ENCODE measurements at places on chromosomes 1 and 21.

DNA sequence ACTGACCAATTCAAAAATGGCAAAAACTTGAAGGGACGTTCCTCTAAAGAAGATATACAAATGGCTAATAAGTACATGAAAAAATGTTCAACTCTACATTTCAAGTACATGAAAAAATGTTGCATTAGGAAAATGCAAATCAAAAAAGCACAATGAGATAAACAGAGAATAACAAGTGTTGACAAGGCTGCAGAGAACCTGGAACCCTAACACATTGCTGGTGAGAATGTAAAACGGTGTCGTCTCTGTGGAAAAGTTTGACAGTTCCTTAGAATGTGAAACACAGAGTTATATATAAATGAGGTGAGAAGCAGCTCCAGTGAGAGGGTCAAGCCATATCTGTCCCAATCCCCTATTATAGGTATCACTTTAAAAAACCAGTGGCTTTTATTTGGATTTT lies 44.6 kb upstream of the RBM34 start:
- no peak for DNase-seq

- no peak for DNase-seq
Measured at GRCh38 chr1:55735106-55735505, 519.9 kb upstream of the USP24 start.

DNA sequence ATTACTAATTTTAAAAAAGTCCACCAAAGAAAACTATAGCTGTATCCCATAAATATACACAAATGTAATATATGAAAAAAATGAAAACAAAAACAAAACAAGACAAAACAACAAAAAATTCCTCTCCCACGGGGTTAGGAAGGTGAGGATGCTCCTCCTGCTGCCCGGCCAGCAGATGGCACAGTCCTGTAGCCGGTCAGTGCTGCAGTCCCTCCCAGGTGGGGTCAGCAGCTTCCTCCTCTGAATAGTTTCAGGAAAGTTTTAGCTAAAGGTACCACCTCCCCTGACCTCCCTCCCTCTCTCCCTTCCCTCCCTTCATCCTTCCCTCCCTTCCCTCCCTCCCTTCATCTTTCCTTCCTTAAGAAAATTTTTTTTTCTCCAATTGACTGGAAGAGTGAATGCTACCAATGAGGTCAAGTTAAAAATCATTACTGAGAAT lies 67.8 kb upstream of the BCL10 start:
- no peak for DNase-seq

- DNase-seq, result no peak
Measured at GRCh38 chr1:12595757-12596006, 22.3 kb downstream of the DHRS3 start.

GRCh38 chr1:29417147-29417858 lies 181.0 kb downstream of the PTPRU start:
- DNase-seq, result no peak

DNA sequence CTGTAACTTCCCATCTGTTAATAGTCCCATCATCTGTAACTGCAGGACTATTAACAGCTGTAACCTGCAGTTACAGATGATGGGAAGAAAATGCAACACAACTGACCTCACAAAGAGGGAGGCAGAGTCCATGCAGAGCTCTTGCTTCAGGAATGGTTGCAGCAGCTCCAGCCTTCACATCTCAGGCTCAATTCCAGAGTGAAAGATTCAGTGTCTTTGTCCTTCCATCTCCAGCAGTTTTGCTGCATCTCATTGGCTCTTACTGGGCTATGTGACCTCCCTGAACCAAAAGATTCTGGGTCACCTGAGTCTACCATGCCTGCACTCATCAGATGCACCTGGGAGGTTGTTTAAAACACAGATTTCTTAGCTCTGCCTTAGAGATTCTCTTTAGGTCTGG lies 686.7 kb downstream of the MATN1 start:
- DNase-seq, result no peak

GRCh38 chr1:150552911-150553289 lies 3.7 kb downstream of the ADAMTSL4 start:
- no peak for DNase-seq

GRCh38 chr1:94239796-94240195 lies 2.4 kb upstream of the ARHGAP29 start:
- no peak for DNase-seq

DNA sequence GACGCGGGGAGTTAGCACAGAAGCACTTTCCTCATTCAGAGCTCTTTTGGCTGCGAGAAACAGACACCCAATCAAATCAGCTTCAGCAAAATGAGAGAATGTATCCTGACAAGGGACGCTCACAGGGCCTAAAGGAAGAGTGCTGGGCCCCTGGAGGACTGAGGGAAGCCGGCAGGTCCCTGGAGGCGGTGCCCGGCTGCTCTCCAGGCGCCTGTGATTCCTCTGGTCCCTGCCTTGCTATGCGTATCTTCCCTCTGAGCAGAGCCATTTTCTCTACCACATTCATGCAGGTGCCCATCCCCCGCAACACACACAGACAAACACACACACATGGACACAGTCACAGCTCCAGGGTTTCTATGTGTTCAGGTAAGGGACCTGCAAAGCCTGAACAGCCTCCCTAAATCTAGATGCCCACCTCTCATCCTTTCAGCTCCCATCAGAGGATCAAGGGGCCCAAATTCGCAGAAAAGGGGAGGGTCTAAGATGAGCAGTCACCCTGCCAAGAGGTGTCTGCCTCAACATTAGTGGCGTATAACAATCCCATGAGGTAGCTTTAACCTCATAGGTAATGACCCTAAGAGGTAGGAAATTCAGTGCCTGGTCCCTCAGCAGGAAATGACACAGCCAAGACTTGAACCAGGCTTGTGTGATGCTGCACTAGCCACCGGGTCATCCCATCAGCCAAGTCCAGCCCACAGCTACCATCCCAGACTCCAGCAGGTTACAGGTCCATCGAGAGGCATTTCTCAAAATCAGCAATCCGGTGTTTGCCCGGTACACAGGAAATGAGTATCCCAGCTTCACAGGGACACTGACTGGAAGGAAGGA lies 29.0 kb downstream of the PTAFR start:
- no peak for DNase-seq

DNA sequence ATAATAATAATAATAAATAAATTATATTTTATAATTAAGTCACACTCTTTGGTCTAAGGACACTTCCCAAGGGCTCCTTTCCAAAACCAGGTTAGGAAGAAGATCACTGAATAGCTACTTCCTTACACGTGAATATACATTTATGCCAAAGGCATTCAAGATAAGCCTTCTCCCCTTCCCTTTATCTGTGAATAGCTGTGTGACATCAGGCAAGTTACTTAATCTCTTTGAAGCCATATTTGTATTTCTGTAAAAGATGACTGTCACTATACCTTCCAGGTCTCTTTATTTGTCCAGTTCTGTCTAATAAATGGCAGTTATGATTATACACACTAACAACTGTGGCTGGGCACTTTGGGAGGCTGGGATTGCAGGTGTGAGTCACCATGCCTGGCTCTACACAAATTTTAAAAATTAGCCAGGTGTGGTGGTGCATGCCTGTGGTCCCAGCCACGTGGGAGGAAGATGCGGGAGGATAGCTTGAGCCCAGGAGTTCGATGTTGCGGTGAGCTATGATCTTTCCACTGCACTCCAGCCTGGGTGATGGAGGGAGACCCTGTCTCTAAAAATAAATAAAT lies 5.5 kb upstream of the RNF11 start:
- no peak for DNase-seq

DNA sequence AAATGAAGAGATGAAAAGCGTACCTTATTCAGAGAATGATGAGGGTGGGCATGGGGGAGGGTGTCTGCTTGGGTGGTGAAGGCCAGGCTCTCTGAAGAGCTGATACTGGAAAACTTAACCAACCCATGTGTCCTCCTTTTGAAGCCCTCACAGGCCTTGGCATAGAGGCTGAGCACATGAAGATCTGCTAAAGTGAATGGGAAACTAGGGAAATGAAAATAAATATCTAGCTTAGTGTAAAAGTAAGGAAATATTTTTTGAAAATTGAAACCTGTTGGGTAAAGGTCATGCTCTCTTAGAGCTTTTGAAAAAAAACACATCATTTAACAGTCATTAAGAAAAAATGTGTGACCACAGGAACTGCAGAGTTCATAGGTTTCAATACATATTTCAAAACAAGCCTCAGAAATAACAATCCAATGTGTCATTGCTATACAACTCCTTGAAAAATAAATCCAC lies 40.5 kb upstream of the RALGPS2 start:
- DNase-seq, result no peak

DNA sequence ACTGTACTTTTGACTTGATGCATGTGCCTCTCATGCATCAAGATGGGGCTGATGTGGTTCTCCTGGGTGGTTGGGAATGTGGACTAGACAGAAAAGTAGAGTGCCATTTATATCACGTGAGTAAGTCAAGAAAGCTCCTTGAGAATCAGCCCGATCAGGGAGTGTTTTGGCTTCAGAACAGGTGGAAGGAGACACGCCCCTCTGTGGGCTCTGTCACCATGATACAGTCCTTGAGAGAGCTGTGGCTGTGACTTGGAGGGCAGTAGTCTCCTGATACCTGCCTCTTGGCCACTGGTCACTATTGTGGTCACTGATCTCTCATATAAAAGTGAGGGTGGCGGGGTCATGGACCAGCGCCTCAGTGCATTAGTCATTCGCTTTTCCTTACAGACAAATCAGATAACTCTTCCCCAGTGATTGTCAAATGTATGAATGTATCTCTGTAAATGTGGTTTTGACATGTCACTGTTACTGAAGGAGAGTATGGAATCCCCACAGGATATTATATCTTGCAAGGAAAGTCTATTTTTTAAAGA lies 8.9 kb upstream of the C4BPB start:
- DNase-seq, result no peak

DNA sequence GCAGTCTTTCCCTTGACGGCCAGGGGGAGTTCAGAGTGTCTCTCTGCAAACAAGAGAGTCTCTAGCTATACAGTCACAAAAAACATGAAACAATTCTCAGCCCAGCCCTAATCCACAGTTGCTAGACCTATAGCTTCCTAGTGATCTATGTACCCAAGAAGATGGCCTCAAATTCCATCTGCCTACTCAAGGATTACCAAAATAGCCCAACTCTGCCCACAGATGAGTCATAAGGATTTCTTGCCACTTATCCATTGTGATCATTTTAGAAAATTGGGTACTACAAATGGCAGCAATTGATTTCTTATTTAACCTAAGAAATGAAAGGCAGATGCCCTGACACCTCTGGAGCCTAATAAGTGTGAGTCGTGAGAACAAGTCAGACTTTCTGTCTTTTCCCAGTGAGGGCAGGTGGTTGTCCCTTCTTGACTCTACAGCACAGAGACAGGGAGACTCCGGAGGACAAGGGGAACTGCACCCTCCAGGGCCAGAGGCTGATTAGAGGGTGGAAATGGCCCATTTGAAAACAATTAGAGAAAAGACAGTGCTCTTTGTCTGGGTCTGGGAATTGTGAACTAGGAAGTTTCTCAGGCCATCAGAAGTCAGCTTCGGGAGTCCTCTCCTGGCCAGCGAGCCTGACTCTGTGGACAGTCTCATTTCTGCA lies 65.4 kb downstream of the ABCA4 start:
- no peak for DNase-seq

GRCh38 chr1:83761167-83762038 lies 237.5 kb downstream of the TTLL7 start:
- no peak for DNase-seq

- DNase-seq, result no peak
Measured at GRCh38 chr1:116923421-116923820, 13.7 kb downstream of the PTGFRN start.

Measured in CD4-positive, CD25-positive, alpha-beta regulatory T cell (primary cell).